ENCODE measurements at places on chromosomes 2 and 18. TPM values are rescaled to one million over a fixed set of nuclear protein-coding genes. Genes with fewer than 3 reads are reported as not detected.

GRCh38 chr2:37585982-37586621 lies 85.3 kb downstream of the CDC42EP3 start:
- peak; percentile 69 for DNase-seq

- DNase-seq: no peak
Observed at GRCh38 chr2:32741575-32741974, 113.7 kb downstream of the TTC27 start.

GRCh38 chr2:33205693-33206434 lies 259.1 kb downstream of the LTBP1 start:
- no peak for DNase-seq

- DNase-seq: no peak
Observed at GRCh38 chr2:19292007-19292406, 66.4 kb downstream of the OSR1 start.

GRCh38 chr2:217838409-217838831 lies 164.4 kb downstream of the TNS1 start:
- no peak for DNase-seq

DNA sequence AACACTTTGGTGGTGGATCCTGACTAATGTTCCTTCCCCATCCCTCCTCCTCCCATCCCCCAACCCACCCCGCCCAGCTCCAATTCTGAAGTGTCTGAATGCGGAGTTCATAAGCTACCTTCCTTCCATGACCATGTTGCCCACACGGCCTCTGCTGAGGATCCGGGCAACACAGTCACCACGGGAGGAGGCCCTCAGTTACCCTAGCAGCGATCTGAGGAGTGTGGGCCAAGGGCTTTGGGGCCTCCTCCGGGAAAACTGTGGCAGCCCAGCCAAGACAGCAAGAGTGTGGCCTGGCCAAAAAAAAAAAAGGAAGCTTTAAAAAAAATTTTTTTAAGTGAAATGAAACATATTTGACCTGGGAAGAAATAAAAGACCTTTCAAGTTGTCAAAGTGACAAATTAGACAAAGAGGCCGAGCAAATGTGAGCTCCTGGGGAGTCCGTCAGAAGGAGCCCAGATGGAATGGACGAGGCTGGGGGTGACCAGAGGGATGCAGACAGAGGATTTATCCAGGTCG lies 169.0 kb upstream of the PKDCC start:
- DNase-seq: no peak

Gene CIB4
- not detected for total RNA-seq

Gene RAB6C
- total RNA-seq: not detected

DNA sequence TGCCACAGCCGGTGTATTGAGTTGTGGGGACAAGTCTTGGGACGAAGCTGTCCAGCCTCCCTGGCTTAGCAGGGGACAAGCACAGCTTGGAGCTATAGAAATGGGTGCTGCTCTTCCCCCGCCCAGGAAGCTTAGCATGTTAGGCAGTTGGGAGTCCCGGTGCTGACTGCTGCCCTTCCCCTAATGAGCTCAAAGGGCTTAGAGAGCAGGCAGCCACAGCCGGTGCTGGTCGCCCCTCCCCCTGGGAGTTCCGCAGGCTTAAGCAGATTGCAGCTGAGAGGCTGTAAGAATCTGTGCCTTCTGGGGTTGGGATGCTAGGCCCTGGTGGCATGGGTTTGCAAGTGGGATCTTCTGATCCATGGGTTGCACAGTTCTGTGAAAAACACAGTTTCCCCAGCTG lies 237.3 kb downstream of the DCDC2C start:
- no peak for DNase-seq

DNA sequence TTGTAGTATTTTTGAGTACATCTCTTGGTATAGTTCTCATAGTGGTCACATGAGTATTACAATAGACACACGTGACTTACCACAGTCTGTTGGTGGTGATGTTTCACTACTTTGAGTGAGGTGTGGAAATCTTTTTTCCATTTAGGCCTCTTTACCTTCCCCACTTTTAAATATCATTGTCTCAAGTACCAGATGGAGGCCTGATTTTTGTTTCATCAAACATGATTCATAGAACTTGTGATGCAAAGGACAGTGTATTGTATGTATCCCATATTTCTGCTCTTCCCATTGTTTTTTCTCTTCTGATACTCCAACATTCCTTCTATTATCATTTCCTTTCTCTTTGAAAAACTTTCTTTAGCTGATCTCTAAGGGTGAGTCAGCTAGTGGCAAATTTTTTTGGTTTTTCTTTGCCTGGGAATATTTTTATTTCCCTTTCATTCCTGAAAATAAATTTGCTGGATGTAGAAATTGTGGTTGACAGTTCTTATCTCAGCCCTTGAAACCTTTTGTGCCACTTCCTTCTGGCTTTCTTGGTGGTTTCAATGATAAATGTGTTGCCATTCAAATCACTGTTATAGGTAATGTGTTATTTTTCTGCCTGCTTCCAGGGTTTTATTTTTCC lies 32.8 kb downstream of the RFX8 start:
- DNase-seq: no peak

DNA sequence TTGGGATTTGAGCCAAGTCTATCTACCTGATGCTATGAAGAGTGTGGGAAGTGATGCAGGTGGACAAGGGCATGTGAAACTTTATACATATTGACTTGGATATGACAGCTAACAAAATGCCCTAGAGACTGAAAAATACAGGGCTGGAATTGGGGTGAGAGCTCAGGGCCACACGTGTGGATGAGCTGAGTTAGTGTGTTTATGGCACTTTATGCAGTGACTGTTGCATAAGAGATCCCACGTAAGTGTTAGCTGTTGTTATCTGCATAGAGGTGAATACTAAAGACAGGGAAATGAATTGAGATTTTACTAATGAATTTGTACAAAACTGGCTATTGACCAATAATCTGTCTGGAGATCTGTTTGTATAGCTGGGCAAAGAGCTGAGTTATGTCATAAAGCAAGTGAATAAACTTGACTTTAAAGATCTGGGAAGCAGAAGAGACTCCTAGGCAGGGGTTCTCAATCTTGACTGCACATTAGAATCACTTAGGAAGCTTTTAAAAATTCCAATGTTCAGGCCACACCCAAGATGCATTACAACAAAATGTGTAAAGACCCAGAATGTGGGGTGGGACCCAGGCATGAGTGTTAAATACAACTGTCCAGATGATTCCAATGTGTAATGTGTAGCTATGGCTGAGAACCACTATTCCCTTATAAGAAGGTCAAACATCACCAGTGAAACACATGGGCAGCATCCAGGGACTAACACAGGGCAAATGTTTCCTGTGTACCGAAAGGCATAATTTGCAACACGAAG lies 74.2 kb upstream of the STK17B start:
- DNase-seq: no peak

Gene CRYBA2
- total RNA-seq: not detected

DNA sequence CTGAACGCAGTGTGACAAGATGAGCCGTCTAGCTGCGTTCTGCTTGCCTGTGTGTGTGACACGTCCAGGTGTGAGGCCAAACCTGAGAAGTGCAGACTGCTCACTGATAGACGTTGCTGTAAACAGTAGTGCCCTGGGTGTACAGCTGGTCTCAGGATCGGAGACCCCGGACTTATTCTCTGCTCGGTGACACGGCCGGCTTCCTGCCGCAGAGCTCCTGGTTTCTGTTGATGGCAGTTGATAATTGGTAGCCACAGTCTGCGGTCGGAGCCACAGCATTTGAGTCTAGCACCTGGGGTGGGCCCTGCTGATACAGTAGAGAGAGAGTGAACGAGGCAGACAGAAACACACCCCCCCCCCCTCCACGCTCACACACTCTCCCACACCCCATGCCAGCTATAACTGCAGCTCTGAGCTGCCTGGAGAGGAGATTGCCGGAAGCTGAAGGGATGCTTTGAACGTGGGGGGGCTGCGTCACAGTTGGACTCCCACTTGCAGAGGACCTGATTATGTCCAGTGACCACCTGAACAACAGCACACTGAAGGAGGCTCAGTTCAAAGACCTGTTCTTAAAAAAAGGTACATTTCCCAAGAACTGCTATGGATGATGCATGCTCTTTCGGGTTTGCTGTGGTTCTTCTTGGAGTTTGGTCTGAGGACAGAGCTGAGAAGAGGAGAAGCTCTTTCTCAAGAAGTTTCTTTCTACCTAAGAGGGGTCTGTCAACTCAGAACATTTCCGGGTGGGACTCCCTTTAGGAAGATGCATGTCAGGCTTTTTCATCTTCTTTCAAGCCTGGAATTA lies 114.0 kb downstream of the FAM210A start:
- peak; percentile 70 for DNase-seq

GRCh38 chr2:191396794-191397193 lies 151.6 kb downstream of the MYO1B start:
- DNase-seq: no peak

DNA sequence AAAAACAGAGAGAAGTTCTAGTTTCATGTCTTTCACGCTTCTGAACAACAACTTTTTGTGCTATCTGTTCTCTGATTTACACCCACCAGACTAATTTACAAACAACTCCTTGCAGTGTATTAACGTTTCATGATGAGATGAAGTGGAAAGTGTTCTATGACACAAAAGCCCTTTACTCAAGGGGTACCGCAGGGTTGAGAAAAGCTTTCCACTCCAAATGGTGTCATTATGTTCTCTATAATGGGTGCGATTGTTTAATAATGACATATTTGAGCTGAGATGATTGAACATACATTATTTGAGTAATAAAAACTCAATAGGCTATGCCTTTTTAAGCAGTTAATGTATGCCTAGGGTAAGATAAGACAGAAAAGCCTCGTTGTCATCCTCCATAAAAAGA lies 76.3 kb downstream of the ACTR3 start:
- no peak for DNase-seq

Gene MCEE
- 19.5 TPM for total RNA-seq

Gene CROCC2
- not detected for total RNA-seq

GRCh38 chr2:177260379-177260778 lies 4.1 kb downstream of the NFE2L2 start:
- no peak for DNase-seq

DNA sequence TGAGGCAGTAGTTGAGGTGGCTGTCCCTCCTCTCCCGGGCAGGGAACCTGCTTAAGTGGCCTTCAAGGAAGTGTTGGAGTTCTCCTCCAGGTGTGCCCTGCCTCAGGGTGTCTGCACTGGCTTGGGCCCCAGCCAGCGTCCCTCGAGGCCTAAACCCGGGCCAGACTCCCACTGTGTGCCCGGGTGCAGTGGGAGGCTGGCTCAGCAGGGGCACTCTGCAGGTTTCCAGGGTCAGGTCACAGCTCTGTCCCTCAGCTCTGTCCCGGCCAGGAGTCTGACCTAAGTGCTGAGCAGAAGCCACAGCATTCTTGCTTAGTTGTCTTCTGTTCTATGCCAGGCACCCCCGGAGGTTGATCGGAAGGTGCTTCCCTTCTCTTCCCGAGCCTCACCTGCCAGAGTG lies 69.0 kb upstream of the OTOS start:
- DNase-seq: no peak

DNA sequence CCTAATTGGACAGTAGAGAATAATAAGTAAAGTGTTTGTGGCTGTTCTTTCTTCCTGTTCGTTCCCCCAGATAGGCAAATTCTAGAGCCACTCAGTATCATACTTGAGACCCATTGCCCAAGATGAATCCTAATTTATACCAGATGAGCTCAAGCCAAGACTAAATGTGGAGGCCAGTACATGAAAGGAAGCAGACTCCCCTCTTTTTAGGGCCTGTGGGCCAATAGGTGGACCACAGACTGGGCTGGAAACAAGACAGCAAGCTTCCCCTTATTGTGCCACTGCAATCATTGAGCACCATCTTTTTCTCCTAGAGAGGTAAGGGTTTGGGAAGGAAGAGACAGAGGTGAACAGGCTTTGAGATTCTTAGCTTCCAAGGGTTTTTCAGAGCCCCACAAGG lies 141.9 kb downstream of the MGAT5 start:
- no peak for DNase-seq

Gene NT5C1B
- not detected for total RNA-seq

Gene PDE1A
- total RNA-seq: not detected

GRCh38 chr2:20516291-20516645 lies 69.4 kb downstream of the RHOB start:
- no peak for DNase-seq

Gene ICA1L
- 2.0 TPM for total RNA-seq

DNA sequence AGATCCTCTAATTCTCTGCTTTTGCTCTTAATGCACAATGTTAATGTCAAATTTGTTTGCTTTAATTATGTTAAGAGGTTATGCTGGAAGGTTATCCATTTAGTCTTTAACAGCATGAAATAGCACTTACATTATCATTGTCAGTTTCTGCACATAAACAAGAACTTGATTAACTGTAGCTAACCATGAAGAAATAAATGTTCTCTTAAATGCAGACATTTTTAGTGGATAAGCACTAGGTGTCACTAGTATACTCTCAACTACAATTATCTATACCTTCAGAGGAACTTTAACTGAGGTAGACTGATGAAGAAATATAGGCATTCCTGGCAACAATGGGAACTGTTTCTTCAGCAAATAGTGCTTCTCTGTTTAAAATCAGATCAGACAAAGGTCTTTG lies 178.8 kb upstream of the CHST9 start:
- no peak for DNase-seq

Gene CACNB4
- total RNA-seq: 1.2 TPM

Gene LIMS4
- not detected for total RNA-seq

Gene CD207
- not detected for total RNA-seq

DNA sequence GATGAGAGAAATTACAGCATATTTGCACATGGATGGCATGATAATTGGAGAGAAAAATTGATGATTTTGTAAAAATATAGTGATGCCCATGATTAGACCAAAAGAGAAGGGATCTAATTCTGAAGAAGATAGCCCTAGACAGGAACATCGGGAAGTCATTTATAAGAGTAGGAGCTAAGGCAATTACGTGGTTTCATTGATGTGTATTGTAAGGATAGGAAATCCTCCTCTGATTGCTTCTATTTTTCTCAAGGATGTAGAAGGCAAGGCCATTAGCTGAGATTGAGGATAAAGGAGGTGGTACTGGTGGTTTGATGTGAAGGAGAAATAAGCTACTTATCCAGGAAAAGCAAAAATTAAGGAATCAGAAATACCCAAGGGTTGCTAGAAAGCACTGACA lies 176.5 kb upstream of the SOX11 start:
- no peak for DNase-seq

DNA sequence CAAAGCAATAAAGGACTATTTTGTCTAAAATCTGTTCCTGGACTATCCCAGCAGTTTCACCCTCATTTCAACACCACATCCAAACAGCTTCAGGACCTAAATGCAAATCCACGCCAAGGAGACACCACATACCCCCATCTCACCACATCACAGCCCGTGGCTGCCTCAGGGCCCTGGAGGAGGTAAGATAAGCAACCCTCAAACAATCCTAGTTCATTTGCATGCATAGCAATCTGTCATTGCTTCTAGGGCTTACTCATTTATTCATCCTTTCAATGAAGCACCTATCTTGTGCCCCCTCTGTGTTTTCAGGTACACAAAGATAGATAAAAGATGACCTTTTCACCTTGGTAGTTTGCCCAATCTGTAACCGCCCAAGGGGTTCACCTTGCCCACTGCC lies 86.5 kb downstream of the VSNL1 start:
- DNase-seq: no peak

- DNase-seq: no peak
Observed at GRCh38 chr2:27901234-27901633, 10.7 kb downstream of the BABAM2 start.

GRCh38 chr18:59941331-59941730 lies 41.5 kb downstream of the PMAIP1 start:
- DNase-seq: no peak
